ENCODE measurements at places on chromosomes 2 and 18.

GRCh38 chr18:74282755-74283554 is 8.8 kb downstream of the CYB5A start:
- peak; percentile 15 for DNase-seq

- DNase-seq = no peak
These were observed 74.8 kb upstream of the ZNF516 start for GRCh38 chr18:76569644-76570419.

GRCh38 chr2:10009811-10010781 is 33.3 kb upstream of the KLF11 start:
- DNase-seq = no peak

GRCh38 chr2:112486895-112487294 is 4.9 kb downstream of the TTL start:
- DNase-seq = no peak

GRCh38 chr2:122328816-122329215 is 573.4 kb downstream of the TSN start:
- no peak for DNase-seq

GRCh38 chr2:33494155-33494779 is 17.8 kb downstream of the RASGRP3 start:
- DNase-seq = no peak

DNA sequence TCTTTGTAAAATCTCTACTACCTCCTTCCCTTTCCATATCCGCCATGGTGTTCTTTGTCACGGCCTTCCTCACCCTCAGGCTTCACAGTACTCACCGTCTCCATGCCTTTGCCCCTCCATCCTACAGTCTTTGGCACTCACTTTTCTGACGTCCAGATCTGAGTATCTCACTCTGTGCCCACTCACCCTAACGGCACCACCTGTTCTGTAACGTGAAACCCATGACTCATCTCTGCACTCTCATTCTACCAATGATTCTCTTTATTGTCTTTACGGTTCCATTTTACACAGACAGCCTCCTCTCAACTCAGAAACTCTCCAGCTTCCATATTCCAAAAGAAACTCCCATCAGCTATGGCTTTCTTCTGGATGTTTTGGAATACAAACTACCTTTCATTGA is 56.7 kb downstream of the NETO1 start:
- DNase-seq = no peak

GRCh38 chr18:24238387-24238786 is 99.5 kb downstream of the CABYR start:
- no peak for DNase-seq

GRCh38 chr2:24365826-24366225 is 5.5 kb upstream of the ITSN2 start:
- no peak for DNase-seq

DNA sequence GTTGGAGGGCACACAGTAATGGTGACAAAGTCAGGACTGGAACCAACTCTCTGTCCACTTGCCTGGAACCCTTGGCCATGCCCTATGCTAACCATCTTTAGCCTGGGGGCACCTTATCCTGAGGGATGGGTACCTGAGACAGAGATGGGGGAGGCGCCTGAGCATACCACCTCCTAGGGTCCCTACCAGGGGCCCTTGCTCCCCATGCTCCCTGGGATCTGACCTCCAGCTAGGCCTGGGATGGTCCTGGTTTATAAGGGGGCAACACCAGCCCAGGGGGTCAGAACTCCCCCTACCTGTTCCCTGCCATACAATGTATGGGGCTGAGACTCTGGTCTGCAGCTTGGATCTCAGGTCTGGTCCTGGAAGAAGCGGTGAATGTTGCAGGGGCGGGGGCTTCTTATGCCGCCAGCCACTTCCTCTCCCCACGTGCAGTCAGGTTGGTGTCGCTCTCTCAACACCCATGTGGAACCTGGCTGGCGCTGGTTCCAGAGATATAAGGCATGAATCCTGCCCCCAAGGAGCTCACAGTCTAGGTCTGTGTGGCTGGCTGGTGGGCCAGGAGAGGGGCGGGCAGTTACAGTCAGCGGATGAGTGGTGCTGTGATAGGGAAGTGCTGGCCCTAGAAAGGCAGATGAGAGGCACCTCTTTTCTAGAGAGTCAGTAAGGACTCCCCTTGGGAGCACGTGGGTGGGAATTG is 3.8 kb upstream of the TOGARAM2 start:
- DNase-seq = no peak

All from activated T-cell treated with anti-CD3 and anti-CD28 coated beads, Interleukin-2, amount 50 U/mL, for 4 hours (primary cell).